ENCODE measurements at places on chromosomes 1 and 21. TPM values are rescaled to one million over a fixed set of nuclear protein-coding genes. Genes with fewer than 3 reads are reported as not detected.

- no peaks in the 10 kb centered on the region for H3K36me3 ChIP-seq
- peaks cover 8% of the 10 kb centered on the region for H3K4me1 ChIP-seq
- no peak for DNase-seq
- H3K4me3 ChIP-seq = no peak overlapping the region
Observed at GRCh38 chr1:73998348-73998959, 199.5 kb downstream of the LRRIQ3 start.

DNA sequence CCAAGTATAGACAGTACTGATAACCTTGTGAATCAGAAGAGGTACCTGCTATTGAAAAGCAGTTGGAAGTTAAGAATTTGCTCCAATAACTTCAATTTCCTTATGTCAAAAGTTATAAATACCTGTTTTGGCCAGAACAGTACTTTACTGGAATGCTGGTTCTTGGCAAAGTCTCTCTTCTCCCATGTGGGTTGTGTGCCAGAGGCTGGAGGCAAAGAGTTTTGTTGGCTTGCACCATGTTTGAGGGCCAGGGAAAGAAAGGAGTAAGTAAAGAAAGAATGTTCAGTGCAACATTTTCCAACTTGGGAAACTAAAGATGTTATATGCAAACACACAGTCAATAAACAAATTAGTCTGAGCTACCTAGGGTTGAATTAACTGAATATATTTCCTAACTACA, 67.0 kb upstream of the DYNLT5 start:
- H3K27me3 ChIP-seq = no peaks in the 10 kb centered on the region
- no peak overlapping the region for H3K4me3 ChIP-seq
- H3K4me1 ChIP-seq = peaks cover 9% of the 10 kb centered on the region
- H3K27ac ChIP-seq = no peak overlapping the region
- no peak for DNase-seq

DNA sequence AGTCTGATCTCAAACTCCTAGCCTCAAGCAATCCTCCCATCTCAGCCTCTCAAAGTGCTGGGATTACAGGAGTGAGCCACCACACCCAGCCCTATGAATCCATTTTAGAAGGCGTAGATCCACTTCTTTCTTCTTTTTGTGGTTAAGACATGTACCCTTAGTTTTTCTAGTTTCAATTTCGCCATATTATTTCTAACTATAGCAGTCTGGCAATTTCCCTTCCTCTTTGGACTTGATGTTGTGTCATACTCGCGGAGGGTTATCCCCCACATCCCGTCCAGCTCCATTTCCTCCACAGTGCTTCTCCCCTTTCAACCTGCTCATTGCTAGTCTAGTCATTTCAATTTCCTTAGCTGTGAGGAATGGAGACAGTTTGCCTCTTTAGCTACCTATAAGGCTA, 5.2 kb upstream of the LRRC8D start:
- no peak overlapping the region for H3K27ac ChIP-seq
- H3K4me3 ChIP-seq = no peak overlapping the region

The IGSF5 gene
- total RNA-seq = 1.5 TPM

- H3K27me3 ChIP-seq = no peaks in the 10 kb centered on the region
- H3K27ac ChIP-seq = peak overlapping the region; percentile 37
- no peak overlapping the region for H3K4me3 ChIP-seq
- no peak for DNase-seq
Observed at GRCh38 chr1:93597709-93598108, 83.9 kb downstream of the BCAR3 start.

DNA sequence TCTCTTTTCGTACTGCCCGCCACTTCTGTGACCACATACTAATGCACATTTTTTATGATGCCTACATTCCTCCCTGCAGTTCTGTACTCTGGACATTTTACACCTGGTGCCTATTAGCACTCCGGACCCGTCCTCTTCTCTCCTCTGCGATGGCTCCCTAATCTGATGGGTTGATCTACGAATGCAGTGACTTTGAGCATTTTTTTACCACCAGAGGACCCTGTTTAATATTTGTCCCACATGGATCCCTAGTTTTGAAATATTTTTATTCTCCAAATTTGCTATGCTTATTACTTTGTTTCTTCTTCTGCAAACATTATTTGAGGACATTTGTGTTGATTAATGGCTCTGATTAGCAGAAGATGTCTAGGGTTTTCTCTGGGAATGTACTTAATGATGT, 5.2 kb downstream of the PPFIA4 start:
- no peak for DNase-seq
- no peak overlapping the region for H3K4me3 ChIP-seq
- H3K4me1 ChIP-seq = peaks cover 10% of the 10 kb centered on the region
- no peak overlapping the region for H3K27ac ChIP-seq
- peaks cover 4% of the 10 kb centered on the region for H3K36me3 ChIP-seq

GRCh38 chr21:33197496-33197895, 32.2 kb upstream of the IFNAR2 start:
- peaks cover 15% of the 10 kb centered on the region for H3K4me1 ChIP-seq
- no peak overlapping the region for H3K4me3 ChIP-seq
- H3K27ac ChIP-seq = no peak overlapping the region
- no peak for DNase-seq

DNA sequence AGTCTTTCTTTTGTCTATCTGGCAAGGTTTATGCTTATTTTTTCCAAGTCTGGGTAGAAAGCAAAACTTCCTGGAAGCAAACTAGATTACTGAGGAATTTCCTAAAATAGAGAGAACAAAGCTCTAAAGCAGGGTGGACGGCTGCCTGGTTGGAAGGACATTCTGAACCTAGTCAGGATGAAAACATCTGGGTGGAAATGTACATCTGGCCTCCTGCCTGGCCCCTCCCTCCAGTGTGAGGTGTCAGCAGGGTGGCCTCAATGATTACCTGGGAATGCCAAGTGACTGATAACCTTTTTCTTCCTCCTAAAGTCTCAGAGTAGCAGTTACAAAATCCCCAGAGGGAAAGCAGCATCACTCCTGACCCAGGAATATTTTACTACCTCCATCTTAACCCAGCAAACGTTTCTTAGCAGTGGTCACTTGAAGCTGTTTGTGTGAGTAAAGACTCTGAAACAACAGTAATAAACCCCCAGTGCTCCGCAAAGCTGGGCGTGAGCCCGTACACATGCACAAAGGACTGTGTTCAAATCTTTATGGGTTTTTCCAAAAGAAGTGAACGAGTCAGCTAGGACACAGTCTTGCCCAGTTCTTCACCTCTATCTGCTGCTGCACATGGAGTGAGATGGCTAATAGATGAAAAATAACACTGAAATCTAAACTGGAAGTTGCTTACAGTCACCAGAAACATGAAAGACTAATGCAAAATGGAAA, 18.9 kb downstream of the ANGPTL7 start:
- no peaks in the 10 kb centered on the region for H3K27me3 ChIP-seq
- no peak for DNase-seq
- H3K36me3 ChIP-seq = peaks cover 33% of the 10 kb centered on the region
- H3K4me1 ChIP-seq = no peaks in the 10 kb centered on the region

DNA sequence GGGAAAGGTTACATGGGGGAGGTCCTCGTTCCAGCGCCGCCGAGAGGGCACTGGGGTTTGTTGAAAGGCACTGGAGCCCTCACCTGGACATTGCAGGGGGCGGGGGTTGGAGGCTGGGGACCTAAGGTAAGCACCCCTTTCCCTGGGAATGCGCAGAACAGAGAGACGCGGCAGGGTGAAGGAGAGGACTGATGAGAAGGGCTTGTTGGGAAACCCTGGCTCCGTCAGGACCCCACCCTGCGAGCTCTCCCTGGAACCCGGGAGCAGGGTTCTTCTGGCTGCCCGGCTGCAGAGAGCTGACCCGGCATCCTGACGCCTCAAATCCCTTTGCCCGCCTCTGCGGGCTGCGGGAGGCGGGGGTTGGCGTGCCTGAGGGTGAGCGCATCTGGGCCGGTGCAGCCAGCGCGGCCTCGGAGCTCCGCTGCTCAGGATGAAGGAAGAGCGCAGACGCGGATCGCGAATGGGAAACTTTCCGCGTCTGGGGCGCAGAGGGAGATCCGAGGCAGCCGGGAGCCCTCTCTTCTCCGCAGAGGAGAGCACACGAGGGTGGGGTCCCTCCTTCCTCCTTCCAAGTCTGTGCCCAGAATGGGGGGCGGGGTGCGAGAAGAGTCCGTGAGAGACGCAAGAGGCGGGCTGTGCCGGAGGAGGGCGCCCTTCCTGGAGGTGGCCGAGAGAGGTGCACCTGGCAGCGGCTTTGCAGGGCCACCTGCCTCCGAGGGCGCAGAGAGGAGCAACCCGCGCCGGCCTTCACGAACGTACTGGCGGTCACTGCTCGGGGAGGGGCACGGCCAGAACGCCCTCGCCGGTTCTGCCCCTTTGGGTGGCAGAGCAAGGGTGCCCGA, 2.4 kb downstream of the IGSF21 start:
- H3K4me1 ChIP-seq = peaks cover 8% of the 10 kb centered on the region
- H3K27ac ChIP-seq = no peak overlapping the region
- peak overlapping the region; percentile 72 for H3K4me3 ChIP-seq
- DNase-seq = no peak
- H3K27me3 ChIP-seq = peaks cover 94% of the 10 kb centered on the region

GRCh38 chr1:201332021-201332420, 45.5 kb downstream of the TNNT2 start:
- peaks cover 15% of the 10 kb centered on the region for H3K27me3 ChIP-seq
- no peaks in the 10 kb centered on the region for H3K36me3 ChIP-seq
- peaks cover 17% of the 10 kb centered on the region for H3K4me1 ChIP-seq
- DNase-seq = no peak
- H3K27ac ChIP-seq = no peak overlapping the region
- H3K4me3 ChIP-seq = no peak overlapping the region

GRCh38 chr1:36269408-36269838, 36.7 kb upstream of the SH3D21 start:
- peaks cover 9% of the 10 kb centered on the region for H3K4me1 ChIP-seq
- H3K4me3 ChIP-seq = no peak overlapping the region
- H3K27ac ChIP-seq = peak overlapping the region; percentile 56
- H3K36me3 ChIP-seq = peaks cover 24% of the 10 kb centered on the region
- H3K27me3 ChIP-seq = no peaks in the 10 kb centered on the region

GRCh38 chr1:154193821-154194220, 1.9 kb upstream of the TPM3 start:
- DNase-seq = no peak
- no peak overlapping the region for H3K4me3 ChIP-seq
- H3K36me3 ChIP-seq = no peaks in the 10 kb centered on the region
- peaks cover 14% of the 10 kb centered on the region for H3K27me3 ChIP-seq
- no peak overlapping the region for H3K27ac ChIP-seq

The RGS8 gene
- 0.33 TPM for total RNA-seq

DNA sequence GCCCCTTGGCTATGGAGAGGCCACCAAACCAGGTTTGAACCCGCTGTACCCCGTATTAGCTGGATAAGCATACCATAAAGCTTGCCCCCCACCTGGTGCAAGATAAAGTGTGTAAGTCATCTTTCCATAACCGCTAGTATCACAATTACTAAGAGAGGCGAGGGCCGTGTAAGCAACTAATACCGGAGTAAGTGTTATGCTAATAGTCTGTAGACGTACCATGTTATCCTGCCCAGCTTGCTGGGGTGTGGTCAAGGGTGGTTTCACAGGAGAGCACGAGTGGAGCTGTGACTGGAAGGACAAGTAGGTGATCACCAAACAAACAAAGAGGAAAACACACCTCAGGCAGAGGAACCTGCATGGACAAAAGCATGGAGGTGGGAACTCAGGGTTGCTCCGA, 3.6 kb upstream of the TNFRSF1B start:
- no peaks in the 10 kb centered on the region for H3K36me3 ChIP-seq
- H3K27ac ChIP-seq = no peak overlapping the region
- DNase-seq = no peak
- no peak overlapping the region for H3K4me3 ChIP-seq
- peaks cover 25% of the 10 kb centered on the region for H3K27me3 ChIP-seq

DNA sequence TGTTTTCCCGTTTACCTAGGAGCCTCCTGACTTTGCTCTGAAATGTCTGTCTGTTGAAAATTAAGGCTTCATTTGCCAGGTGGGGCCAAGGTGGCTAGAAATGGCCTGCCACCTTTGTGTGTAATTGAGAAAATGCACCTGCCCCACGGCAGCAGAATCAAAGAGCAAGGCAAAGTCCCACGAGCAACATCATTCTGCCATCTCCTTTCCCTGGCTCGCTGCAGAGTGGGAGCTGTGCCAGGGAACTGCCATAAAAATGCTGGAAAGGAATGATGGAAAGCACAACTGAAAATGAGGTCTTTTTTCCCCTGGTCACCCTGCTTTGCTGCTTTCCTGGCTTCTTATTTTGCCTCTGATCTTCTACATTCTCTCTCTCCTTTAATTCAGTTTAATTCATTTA, 5.5 kb upstream of the OLFML2B start:
- H3K27ac ChIP-seq = no peak overlapping the region
- H3K4me1 ChIP-seq = peaks cover 5% of the 10 kb centered on the region
- DNase-seq = no peak
- H3K36me3 ChIP-seq = no peaks in the 10 kb centered on the region
- H3K27me3 ChIP-seq = peaks cover 50% of the 10 kb centered on the region
- no peak overlapping the region for H3K4me3 ChIP-seq

- H3K36me3 ChIP-seq = no peaks in the 10 kb centered on the region
- DNase-seq = no peak
- H3K4me1 ChIP-seq = peaks cover 22% of the 10 kb centered on the region
- no peak overlapping the region for H3K4me3 ChIP-seq
- H3K27ac ChIP-seq = peak overlapping the region; percentile 50
- H3K27me3 ChIP-seq = no peaks in the 10 kb centered on the region
Observed at GRCh38 chr21:43645136-43645891, 14.0 kb downstream of the HSF2BP start.

DNA sequence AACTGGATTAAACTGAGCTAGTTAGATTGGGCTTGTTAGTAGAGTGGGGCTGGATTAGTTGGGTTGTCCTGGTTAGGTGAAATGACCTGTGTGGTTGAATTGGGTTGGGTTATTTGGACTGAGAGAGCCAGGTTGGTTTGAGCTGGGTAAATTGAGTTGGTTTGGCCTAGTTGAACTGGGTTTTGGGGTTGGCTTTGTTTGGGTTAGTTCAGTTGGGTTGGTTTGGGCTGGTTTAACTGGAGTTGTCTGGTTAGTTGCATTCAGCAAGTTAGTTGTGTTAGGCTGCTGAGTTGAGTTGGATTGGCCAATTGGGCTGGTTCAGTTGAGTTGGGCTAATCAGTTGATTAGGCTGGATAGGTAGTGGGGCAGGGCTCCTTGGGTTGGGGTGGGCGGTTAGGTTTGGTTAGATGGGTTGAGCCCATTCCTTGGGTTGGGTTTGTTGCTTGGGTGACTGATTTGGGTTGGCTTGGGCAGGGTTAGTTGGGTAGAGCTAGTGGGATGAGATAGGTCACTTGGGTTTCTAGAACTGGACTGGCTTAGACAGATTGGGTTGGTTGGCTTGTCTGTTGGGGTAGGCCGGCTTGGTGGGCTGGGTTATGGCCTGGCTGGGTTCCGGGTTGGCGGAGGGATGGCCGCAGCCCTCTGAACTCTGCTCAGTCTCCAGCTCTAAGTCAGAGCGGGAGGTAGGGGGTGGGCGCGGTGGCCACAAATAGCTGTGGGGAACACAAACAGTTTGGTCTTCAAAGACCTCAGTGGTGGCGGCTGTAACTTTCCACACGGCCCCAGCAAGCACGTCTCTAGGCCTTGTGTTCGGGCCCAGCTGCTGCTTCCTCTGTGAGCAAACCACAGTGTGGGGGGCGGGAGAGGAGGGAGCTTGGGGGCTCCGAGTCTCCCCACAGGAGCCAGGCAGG, 67.2 kb upstream of the RUNX3 start:
- H3K36me3 ChIP-seq = no peaks in the 10 kb centered on the region
- no peaks in the 10 kb centered on the region for H3K4me1 ChIP-seq
- H3K27me3 ChIP-seq = peaks cover 4% of the 10 kb centered on the region
- H3K4me3 ChIP-seq = no peak overlapping the region
- no peak overlapping the region for H3K27ac ChIP-seq

The RAB7B gene
- 0.82 TPM for total RNA-seq

GRCh38 chr1:225851805-225852204, 30.4 kb downstream of the TMEM63A start:
- no peaks in the 10 kb centered on the region for H3K27me3 ChIP-seq
- H3K36me3 ChIP-seq = peaks cover 25% of the 10 kb centered on the region
- H3K4me1 ChIP-seq = peaks cover 9% of the 10 kb centered on the region
- H3K27ac ChIP-seq = no peak overlapping the region
- no peak overlapping the region for H3K4me3 ChIP-seq

Data from type B pancreatic cell (in vitro differentiated cells).